GM13976 (cell line): ENCODE measurements at places on chromosomes 3 and 15.

GRCh38 chr3:34239287-34239686, 440.9 kb downstream of the PDCD6IP start:
- DNase-seq: no peak

DNA sequence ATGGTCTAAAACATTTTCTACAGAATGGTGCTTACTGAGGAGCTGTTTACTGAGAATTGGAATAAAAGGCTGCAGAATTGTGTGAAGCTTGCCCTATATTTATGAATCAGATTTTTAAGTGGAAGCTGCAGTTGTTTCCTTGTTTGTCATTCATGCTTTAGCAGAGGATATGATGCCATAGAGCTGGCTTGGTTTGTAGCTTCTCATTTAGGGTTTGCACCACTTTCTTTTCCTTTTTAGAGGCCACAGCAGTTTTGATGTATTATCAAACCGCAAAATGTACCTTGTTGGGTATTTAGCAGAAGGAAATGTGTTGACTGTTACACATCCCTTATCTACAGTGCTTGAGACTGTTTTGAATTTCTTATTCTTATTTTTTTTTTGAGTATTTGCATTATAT, 66.2 kb downstream of the RASA2 start:
- DNase-seq: no peak

DNA sequence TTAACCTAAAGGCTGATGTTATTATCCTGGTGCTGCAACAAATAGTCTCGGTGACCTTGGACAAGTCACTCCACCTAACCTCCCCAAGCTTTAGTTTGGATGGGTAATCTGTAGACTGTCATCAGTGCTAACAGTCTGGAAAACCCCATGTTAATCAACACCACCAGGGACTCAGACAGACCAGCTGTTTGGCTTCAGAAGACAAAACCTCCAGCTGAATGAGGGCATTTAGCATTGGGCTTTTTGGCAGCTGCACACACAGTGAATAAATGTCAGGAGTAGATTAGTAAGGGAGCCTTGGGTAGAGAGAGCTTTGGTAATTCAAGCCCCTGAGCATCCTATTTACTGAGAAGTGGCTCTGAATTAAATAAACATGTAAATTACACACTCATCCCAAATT, 24.9 kb upstream of the C3orf80 start:
- DNase-seq: no peak

DNA sequence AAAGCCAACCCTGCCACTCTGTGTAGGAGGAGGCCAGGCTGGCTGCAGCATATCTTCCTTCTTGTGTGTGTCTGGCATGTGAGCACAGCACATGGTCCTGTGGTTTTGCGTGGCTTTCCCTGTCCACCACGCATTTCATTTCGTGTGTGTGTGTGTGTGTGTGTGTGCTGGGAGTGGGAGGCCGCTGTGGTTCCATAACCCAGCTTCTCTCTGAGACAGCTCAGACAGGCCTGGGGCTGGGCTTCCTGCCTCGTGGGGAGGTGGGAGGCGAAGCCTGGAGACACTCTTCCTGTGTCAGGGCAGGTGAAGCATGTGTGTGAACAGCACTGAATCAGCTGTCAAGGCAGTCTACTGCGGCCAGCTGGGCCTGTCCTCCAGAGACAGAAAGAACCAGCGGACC, 16.0 kb upstream of the MRPS22 start:
- DNase-seq: no peak
